ENCODE measurements at places on chromosomes 4 and X.

DNA sequence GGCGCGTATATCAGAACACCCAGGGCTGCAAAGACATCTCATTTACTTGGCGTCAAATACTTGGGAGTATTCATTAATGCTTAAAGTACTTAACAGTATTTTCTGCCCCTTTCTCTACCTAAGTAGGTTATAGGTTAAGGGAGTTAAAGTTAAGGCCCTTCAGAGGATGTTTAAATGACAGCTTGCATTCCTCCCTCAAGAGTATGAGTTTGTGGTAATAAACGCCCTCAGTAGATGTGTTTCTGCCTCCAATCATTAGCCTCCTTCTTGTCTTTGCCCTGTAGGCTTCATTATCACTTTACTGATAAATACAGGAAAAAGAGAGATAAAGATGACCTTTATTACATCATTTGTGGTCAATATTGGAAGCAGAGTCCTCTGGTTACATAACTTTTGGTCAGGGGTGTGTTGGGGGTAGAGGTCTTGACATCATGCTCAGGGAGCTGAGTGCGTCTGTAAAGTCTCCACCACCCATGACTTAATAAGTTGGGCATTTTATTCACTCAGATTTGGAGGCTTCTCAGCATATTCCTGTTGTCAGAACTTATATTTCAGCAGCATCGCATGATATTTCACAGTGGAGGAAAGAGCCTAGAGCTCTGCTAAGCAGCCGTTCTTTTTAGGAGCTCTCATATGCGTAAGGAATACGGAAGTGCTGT lies 145.9 kb downstream of the CPE start:
- DNase-seq = no peak

- no peak for DNase-seq
Measured at GRCh38 chr4:137621056-137621455, 88.8 kb upstream of the PCDH18 start.

DNA sequence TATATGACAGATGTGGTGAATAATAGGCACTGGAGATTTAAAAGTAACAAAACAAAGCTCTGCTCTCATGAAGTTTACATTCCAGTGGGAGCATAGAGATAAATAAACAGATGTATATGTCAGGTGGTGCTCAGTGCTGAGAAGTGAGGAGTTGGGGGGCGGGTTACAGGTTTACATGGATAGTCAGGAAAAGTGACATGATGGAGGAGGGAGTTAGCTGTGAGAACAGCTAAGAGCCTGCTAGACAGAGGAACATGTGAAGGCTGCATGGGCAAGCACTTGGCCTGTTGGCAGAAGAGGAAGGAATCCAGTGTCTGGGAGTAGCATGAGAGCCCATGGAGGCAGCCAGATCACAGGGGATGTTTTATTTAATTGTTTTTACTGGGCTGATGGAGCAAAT lies 10.2 kb upstream of the TMEM156 start:
- no peak for DNase-seq

DNA sequence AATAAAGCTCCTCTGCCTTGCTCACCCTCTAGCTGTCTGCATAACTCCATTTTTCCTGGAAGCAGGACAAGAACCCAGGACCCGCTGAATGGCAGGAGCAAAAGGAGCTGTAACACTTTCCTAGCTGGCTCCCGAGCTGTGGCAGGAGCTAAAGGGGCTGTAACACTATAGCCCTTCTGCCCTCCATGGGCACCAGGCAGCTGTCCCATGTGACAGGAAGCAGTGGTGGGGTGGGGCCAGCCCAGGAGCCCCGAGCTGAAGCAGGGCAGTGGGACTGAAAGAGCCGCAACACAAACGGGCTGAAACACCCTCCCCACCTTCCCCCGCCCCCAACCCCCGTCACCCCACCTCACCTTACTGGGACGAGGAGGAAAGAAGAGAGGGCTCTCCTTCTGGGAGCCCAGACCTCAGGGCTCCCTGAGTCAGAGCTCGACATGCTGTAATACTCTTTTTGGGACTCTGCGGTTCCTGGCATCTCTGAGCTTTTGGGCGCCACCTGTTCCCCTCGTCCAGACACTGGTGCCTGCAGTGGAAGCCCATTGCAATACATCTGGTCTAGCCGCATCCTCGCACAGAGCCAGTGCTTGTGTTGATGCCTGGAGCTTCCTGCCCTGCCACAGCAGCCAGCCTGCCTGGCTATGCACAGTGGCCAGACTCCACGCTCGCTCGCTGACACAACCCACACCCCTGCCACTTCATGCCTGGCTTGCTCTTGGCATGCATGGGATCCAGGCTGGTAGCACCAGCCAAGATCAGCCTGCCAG lies 39.4 kb downstream of the PPM1K start:
- no peak for DNase-seq

- no peak for DNase-seq
Measured at GRCh38 chrX:147468600-147468999, 443.1 kb upstream of the FMR1 start.

DNA sequence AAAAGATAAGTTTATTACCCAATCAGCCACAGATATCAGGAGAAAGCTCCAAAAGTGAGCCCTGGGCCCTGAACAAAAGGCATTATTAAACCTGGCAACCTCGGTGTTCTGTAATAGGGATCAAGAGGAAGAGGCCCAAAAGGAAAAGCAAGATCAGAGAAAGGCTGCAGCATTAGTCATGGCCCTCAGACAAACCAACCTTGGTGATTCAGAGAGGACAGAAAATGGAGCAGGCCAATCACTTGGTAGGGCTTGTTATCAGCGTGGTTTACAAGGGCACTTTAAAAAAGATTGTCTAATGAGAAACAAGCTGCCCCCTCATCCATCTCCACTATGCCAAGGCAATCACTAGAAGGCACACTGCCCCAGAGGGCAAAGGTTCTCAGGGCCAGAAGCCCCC lies 75.7 kb downstream of the AGTR2 start:
- DNase-seq = no peak

DNA sequence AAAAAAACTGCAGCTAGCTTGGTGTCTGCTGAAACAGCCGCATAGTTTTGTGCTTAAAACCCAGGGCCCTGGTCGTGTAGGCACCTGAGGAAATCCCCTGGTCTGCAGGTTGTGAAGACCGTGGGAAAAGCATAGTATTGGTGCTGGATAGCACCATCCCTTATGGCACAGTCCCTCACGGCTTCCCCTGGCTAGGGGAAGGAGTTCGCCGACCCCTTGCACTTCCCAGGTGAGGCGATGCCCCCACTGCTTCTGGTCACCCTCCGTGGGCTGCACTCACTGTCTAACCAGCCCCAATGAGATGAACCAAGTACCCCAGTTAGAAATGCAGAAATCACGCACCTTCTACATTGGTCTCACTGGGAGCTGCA lies 1105.1 kb downstream of the STPG2 start:
- no peak for DNase-seq

DNA sequence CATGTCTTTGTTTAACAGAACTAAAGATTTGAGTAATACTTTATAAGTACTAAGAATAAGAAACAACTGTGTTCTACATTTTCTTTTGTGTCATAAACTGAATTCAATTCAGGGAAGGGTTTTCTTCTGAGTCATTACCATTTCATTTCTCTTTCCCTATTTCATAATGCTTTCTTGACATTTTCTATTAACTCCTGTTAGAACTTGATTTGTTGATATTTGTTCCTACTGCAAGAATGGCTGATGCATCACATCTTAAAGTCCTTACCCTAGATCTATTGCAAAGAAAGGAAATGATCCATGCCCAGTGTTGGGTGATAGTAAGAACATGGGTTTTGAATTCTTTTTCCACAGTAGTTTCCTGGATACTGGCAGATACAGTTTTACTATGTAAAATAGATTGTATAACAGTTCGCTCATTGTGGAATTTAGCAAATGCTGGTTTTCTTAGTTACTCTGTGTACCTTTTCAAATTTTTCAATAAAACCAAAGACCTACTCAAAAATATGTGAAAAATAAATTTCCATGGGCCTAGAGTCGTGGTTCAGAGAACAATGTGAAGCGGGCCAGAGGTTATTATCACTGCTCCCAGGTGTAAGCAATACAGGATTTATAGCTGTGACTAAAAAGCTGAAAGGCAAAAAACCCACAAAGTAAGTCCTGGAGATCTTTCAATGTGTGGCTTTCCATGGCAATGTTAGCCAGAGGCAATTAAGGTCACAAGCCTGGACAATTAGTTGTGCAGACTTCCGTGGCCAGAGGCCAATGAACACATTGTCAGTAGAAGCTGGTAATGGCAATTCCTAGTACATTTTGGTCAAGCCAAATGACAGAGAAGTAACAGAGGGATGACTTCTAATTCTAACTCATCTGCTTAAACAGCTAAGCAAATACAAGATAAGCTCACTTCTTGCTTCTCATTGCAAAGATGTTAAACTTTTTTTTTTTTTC lies 127.3 kb upstream of the FAT4 start:
- no peak for DNase-seq

GRCh38 chrX:49915361-49916222 lies 6.8 kb upstream of the CLCN5 start:
- no peak for DNase-seq

- no peak for DNase-seq
Measured at GRCh38 chr4:6342530-6343293, 73.1 kb downstream of the WFS1 start.

- no peak for DNase-seq
Measured at GRCh38 chrX:39814391-39814790, 283.4 kb downstream of the BCOR start.

GRCh38 chr4:76895619-76896018 lies 2.3 kb downstream of the SOWAHB start:
- DNase-seq = no peak

DNA sequence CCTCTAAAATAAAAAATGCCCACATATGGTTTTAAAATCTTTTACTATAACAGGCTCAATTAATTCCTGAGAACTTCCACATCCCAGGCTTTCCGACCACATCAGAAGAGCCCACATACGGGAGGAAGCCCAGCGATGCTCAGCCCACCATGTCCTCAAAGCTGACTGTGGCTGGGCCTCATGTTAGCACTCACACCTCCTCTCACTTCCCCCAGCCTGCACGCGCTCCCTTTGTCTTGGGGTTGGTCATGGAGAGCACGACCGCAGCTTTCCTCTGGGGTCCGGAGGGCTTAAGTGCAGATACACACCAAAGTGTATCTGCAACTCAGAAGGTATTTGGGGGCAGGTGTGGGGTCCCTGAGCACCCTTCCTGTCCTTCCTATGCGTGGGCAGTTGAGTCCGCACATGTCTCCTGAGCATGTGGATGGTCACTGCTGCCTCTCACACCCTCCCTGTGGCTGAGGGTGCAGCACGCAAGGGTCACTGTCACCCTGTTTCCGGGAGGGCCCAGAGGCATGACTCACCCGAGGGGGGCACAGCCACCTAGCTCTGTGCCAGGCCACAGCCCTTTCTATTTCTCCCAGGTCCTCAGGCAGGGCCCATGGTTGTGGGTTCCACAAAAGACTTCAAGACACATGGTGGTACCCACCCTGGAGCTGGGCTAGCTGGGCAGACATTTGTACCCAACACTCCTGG lies 21.2 kb downstream of the WDR1 start:
- no peak for DNase-seq

DNA sequence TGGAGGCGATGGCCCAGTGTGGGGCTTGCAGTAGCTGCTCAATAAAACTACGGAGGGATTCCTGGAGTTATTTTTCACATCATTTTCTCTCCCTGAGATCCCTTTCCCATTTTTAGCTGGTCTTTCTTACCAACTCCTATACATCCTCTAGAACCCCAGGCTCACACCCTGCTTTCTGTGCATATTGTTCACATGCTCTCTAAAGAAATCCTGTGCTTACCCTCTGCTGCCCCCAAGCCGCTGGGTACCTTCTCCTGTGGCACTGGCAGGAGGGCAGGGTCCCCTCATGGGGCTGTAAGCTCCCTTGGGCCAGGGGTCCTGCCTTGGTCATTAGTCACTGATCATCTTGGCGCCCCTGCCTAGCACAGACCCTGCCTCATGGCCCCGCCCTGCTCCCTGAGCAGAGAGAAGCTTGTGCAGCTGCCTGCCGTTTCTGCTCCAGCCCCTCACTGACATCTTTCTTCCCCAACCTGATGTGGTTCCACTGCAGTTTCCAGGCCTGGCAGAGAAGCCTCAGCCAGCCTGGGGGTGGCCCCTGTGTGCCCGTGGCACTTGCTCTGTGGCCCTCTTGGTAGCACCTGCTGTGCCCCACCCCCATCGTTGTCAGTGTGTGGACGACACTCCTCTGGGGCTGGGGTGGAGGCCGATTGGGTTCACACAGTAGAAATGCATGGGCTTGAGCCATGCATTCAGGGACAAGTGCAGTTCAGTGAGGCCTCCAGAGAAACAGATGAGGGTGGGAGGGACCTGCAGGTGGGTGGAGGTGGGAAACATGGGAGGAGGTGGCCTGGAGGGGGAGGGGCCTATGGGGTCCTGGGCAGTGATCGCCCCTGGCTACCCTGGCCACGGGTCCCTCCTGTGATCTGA lies 69.5 kb downstream of the WFS1 start:
- DNase-seq = no peak

DNA sequence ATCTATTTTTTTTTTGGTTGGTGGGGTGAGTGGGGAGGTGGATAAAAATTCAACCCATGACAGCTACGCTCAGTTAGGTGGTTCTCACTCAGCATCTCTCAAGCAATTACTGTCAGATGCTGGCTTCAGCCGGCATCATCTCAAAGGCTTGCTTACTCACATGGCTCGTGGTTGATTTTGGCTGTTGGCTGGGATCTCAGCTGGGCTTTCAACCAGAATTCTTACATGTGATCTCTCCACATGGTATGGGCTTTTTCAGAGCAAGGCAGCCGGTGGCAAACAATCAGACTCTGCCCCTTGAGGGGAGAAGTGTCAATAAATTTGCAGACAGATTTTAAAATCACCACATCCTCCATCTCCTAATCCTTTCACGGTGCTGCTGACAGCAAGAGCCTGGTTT lies 47.2 kb downstream of the SLC34A2 start:
- no peak for DNase-seq

DNA sequence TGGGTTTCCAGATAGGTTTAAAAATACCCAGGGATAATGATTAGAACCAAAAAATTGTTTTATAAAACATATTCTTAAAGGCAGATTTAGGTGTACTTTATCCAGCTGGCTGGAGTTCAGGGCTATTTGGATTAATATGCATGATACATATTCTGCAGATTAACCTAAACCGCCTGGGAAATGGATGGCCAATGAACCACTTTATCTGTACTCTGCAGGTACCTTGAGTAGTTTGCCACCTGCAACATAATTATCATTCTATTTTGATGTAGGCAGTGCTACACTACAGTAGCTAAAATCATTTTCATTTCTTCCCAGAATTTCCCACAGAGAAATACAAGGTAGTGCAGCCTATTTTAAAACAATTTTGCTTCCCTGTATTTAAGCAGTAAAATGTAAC lies 683.2 kb upstream of the GNPDA2 start:
- no peak for DNase-seq

- DNase-seq = no peak
Measured at GRCh38 chrX:6225288-6225910, 3.3 kb downstream of the NLGN4X start.

DNA sequence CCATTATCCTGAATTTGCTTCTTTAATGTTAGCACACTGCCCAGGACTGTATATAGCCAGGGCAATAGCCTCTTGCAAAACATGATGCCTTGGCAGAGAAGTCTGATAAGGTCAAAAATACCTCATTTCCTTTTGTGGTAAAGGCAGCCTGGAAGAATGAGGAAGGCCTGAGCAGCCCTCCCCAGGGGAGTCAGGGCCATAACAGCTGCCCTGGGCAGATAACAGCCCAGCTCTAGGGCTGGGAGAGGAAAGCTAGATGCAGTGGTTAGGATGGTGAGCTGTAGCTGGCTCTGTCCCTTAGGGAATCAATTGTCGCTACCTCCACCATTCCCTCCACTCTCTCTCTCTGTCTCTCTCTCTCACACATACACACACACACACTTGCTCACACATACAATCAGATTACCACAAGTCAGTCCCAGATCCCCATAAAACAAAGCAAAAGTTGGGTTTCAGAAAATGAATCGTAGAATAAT lies 29.2 kb downstream of the EFHC2 start:
- no peak for DNase-seq

- no peak for DNase-seq
Measured at GRCh38 chr4:170446782-170447181, 357.0 kb upstream of the AADAT start.

Measured in cortex of kidney (tissue), 1 donor.